ENCODE measurements at places on chromosomes 1 and 21. TPM values are rescaled to one million over a fixed set of nuclear protein-coding genes. Genes with fewer than 3 reads are reported as not detected.

HES5 gene
- not detected for total RNA-seq

RLF gene
- 24.5 TPM for total RNA-seq

SMAP2 gene
- 158 TPM for total RNA-seq

FBXO42 gene
- 34.9 TPM for total RNA-seq

KRTAP19-3 gene
- total RNA-seq: not detected

FALEC gene
- total RNA-seq: not detected

RGS13 gene
- total RNA-seq: 1.1 TPM

C1orf105 gene
- not detected for total RNA-seq

BNIPL gene
- total RNA-seq: 1.4 TPM

GAS5 gene
- 659 TPM for total RNA-seq

APOBEC4 gene
- total RNA-seq: not detected

KRTAP13-2 gene
- total RNA-seq: not detected

DNA sequence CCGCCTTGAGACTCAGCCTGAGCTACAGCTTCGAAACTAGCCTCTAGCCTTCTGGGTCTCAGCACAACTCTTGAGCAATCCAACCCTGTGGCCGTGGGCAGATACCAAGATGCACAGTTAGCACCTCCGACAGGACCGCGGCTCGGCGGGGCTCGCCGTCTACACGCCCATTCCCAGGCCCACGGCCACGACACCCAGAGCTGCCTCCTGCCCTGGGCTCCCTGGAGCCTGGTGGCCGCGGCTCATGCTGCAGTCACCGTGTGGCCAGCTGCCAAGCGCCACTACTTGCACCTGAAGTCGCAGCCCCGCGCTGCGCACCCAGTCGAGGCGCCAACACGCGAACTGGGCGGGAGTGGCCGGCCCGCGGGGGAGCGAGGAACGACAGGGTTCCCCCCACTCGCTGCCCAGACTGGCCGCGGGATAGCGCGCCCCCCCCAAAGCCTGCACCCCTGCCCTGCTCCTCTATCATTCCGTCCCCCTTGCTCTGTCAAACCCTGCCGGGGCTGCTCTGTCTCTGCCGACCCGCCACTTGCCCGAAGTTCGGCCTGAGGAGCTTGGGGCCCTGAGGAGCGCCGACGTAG is 729 bp upstream of the CDCA8 start:
- DNase-seq: peak; percentile 69
- H3K27ac ChIP-seq: peak overlapping the region; percentile 85
- H3K4me3 ChIP-seq: peak overlapping the region; percentile 96
- H3K27me3 ChIP-seq: no peaks in the 10 kb centered on the region

DNA sequence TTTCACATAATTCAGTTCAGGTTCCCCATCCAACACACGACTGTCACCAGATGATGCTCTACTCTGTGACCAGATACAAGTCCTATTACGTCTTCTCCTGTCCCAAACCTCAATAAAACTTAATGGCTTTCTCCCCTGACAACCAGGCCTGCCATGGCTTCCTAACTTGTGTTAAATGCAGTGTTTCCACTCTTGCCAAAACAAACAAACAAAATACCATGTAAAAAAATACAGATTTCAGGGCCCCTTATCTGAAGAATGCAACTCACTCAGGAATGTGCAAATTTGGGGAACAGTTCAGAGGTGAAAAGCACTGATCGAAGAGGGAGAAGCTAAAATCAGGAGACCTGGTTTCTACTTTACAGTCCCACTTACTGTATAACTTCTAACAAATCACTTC is 863 bp upstream of the NUF2 start:
- peak overlapping the region; percentile 94 for H3K4me3 ChIP-seq
- H3K36me3 ChIP-seq: no peaks in the 10 kb centered on the region
- no peak for DNase-seq
- H3K4me1 ChIP-seq: peaks cover 22% of the 10 kb centered on the region
- peak overlapping the region; percentile 93 for H3K27ac ChIP-seq
- no peaks in the 10 kb centered on the region for H3K27me3 ChIP-seq

- no peaks in the 10 kb centered on the region for H3K27me3 ChIP-seq
- no peak overlapping the region for H3K27ac ChIP-seq
- H3K4me3 ChIP-seq: no peak overlapping the region
These were observed 175.0 kb upstream of the COL11A1 start for GRCh38 chr1:103283371-103283770.

GRCh38 chr1:113663165-113663951 is 95.9 kb downstream of the PHTF1 start:
- no peaks in the 10 kb centered on the region for H3K36me3 ChIP-seq
- no peak for DNase-seq
- H3K27ac ChIP-seq: no peak overlapping the region
- H3K27me3 ChIP-seq: no peaks in the 10 kb centered on the region
- H3K4me3 ChIP-seq: no peak overlapping the region

DNA sequence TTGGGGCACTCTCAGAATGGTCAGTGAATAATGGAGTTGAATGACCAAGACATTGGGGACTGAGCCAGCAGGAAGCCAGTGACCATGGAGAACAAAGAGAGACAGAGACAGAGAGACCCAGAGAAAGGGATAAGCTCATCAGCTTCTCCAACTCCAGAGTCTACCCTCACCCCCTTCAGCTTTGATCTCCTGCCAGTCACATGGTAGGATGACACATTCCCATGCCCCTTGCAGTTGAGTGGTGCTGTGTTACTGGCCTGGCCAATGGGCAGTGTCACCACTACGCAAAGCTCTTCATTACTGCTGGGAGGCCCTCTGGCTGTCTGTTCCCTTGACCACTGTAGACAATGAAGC is 643.5 kb downstream of the AJAP1 start:
- no peak overlapping the region for H3K4me3 ChIP-seq
- no peaks in the 10 kb centered on the region for H3K36me3 ChIP-seq
- H3K27me3 ChIP-seq: peaks cover 4% of the 10 kb centered on the region
- no peak for DNase-seq
- H3K4me1 ChIP-seq: no peaks in the 10 kb centered on the region

DNA sequence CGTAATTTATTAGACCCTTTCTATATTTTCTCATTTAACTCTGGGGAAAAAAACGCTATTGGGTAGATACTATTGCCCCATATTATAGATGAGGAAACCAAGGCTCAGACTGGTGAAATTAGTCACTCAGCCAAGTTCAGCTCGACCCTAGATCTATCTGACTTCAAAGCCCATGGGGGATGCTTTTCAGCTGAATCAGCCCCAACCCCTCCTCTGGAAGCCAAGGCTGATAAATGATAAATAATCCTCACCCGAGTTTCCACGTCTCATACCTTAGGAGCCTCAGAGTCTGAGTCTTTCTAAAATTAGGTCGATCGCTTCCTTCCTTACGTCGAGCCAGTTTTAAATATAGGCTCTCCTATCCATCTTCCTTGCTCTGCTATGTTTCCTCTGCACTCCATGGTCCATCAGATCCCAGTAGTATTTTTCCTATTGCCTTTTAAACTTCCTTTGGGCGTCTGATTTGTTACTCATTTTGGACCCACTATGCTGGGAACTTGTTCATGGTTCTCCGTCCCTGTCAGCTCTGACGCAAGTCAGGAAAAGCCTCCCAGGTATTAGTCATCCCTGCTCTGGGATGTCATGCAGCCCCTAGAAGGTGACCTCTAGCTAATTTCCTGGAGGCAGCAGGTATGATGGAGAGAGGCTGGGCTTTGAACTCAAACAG is 122.8 kb downstream of the PLPP3 start:
- H3K36me3 ChIP-seq: no peaks in the 10 kb centered on the region
- no peak for DNase-seq
- H3K4me1 ChIP-seq: no peaks in the 10 kb centered on the region
- no peak overlapping the region for H3K4me3 ChIP-seq

- peaks cover 53% of the 10 kb centered on the region for H3K27me3 ChIP-seq
- no peaks in the 10 kb centered on the region for H3K36me3 ChIP-seq
- H3K27ac ChIP-seq: no peak overlapping the region
- H3K4me3 ChIP-seq: no peak overlapping the region
- no peaks in the 10 kb centered on the region for H3K4me1 ChIP-seq
- DNase-seq: no peak
These were observed 6.9 kb downstream of the CAMK1G start for GRCh38 chr1:209590405-209590804.

GRCh38 chr1:17998889-17999288 is 108.7 kb upstream of the IGSF21 start:
- peaks cover 15% of the 10 kb centered on the region for H3K27me3 ChIP-seq
- no peak overlapping the region for H3K4me3 ChIP-seq

DNA sequence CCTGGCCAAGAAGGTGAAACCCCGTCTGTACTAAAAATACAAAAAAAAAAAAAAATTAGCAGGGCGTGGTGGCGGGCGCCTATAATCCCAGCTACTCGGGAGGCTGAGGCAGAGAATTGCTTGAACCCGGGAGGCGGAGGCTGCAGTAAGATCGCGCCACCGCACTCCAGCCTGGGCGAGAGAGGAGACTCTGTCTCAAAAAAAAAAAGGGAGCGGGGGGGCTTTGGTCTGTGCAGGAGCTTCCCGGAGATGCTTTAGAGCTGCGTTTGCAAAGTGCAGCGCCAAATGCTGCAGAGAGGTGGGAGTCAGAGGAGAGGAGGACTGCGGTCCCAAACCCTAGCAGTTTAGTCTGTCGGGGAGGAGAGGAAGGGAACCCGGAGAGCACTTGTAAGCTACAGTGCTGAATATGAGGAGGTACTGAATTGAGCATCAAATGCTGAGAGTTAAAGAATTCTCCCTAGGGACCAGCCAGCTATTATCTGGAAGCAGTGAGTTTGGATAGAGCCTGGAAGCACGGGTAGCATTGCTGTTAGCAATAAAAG is 569 bp downstream of the FALEC start:
- no peaks in the 10 kb centered on the region for H3K27me3 ChIP-seq
- peak overlapping the region; percentile 74 for H3K27ac ChIP-seq
- peak overlapping the region; percentile 80 for H3K4me3 ChIP-seq
- peaks cover 12% of the 10 kb centered on the region for H3K4me1 ChIP-seq
- DNase-seq: peak; percentile 44

DNA sequence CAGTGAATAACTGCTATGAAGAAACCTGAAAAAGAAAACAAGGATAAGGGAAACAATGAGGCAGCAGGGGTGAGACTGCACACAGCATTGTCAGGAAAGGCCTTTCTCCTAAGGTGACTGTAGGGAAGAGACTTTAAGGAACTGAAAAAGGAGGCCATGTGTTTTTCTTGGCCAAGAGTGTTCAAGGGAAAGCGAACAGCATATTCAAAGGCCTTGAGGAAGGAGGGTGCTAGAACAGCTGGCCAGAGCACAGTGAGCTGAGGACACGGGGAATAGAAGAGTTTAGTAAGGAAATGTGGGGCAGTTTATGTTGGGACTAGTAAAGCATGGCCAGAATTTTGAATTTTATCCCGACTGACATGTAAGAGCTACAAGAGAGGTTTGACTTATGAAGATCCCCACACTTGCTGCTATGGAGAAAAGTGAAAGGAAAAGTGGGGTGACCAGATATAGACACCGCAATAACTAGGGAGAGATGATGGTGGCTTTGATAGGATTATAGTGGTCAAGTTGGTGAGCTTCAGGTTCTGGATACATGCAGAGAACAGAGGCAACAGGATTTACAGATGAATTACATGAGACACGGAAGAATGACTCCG is 1.4 kb downstream of the RWDD2B start:
- DNase-seq: no peak
- peaks cover 10% of the 10 kb centered on the region for H3K36me3 ChIP-seq
- peak overlapping the region; percentile 88 for H3K27ac ChIP-seq

DNA sequence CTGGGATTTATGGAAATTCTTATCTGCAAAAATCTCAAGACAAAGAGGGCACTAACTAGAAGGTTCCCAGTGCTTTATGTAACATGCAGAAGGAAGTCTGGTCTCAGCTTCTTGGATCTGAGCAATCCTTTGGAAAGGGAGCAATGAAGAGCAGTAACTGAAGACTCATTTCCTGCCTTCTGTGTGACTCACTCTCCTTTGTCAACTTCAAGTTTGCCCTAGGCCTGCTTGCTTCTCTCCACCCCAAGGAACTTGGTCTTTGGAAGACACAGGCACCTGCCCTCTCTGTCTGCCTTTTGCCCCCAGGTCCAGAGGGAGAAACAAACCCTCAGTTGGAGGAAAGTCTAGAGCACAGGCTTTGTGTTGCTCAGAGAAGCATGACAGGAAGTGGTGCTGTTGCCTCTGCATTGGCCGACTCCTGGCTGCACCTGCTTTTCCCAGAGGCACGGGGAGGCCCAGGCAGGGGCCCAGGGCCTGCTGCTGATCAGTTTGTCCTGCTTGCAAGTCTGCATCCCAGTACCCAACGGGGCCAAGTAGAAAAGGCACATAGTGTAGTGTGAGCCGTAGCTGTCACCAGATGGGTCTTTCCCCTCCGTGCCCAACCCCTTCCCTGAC is 137.2 kb downstream of the DHRS3 start:
- H3K4me3 ChIP-seq: peak overlapping the region; percentile 58
- no peak for DNase-seq
- no peaks in the 10 kb centered on the region for H3K27me3 ChIP-seq
- peaks cover 4% of the 10 kb centered on the region for H3K36me3 ChIP-seq
- H3K27ac ChIP-seq: peak overlapping the region; percentile 99
- H3K4me1 ChIP-seq: peaks cover 58% of the 10 kb centered on the region

GRCh38 chr1:1219341-1219740 is 5.4 kb upstream of the TNFRSF4 start:
- H3K36me3 ChIP-seq: peaks cover 8% of the 10 kb centered on the region
- no peaks in the 10 kb centered on the region for H3K27me3 ChIP-seq
- DNase-seq: no peak
- H3K27ac ChIP-seq: peak overlapping the region; percentile 46

DNA sequence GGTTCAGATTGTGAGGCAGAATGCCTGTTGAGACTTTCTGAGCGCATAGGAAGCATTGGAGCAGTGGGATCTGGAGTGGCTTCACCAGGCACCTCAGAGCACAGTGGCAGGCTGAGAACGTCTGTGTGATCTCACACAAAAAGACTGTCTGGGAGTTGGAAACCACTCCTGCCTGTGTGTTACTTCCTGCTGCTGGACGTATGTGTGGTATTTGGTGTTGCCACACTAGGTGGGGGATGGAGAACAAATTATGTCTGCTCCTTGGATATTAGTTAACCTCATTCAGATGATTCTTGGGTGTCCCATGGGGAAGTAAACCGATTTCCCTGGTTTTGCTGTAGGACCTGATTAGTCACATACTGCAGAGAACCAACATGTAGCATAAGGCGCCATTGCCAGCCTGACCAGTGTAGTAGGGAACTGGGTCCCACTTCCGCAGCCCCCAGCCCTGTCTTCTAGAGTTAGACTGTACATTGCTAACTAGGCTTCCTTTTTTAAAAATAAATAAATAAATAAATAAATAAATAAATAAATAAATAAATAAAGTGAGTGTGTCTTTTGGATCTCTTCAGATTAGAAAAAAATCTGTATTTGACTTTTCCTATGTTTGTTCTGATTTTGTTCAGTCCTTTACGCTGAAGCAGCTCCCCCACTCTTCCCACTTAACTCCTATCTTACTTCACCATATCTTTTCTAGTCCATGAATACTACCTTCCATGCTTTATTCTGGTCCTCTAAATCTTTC is 26.9 kb downstream of the UCK2 start:
- no peaks in the 10 kb centered on the region for H3K27me3 ChIP-seq
- H3K4me3 ChIP-seq: peak overlapping the region; percentile 53
- peaks cover 71% of the 10 kb centered on the region for H3K4me1 ChIP-seq
- DNase-seq: no peak

GRCh38 chr21:34154878-34155277 is 81.5 kb downstream of the MRPS6 start:
- H3K4me3 ChIP-seq: no peak overlapping the region
- peaks cover 36% of the 10 kb centered on the region for H3K4me1 ChIP-seq
- H3K27ac ChIP-seq: peak overlapping the region; percentile 59
- no peaks in the 10 kb centered on the region for H3K27me3 ChIP-seq

- DNase-seq: no peak
- H3K4me1 ChIP-seq: no peaks in the 10 kb centered on the region
- peaks cover 46% of the 10 kb centered on the region for H3K27me3 ChIP-seq
These were observed 145.7 kb upstream of the HMGB4 start for GRCh38 chr1:33718186-33718585.
